Activated T-helper 2 cell treated with anti-CD3 and anti-CD28 coated beads, Interferon-gamma antibody, Interleukin-2, Interleukin-4, amounts not matched to agents 10 μg/mL and 5 μg/mL and 100 μg/mL, durations not matched to agents 14 hours and 24 hours and 36 hours (primary cell): ENCODE measurements at places on chromosomes 11 and 22.

GRCh38 chr11:114123692-114124330 is 64.3 kb downstream of the ZBTB16 start:
- H3K27ac ChIP-seq, result no peak overlapping the region
- H3K4me1 ChIP-seq, result no peaks in the 10 kb centered on the region
- DNase-seq, result no peak
- H3K27me3 ChIP-seq, result peaks cover 26% of the 10 kb centered on the region
- H3K36me3 ChIP-seq, result no peaks in the 10 kb centered on the region

GRCh38 chr22:37631448-37632173 is 7.9 kb upstream of the SH3BP1 start:
- DNase-seq, result no peak
- peak overlapping the region; percentile 64 for H3K27ac ChIP-seq
- H3K4me3 ChIP-seq, result no peak overlapping the region
- H3K27me3 ChIP-seq, result no peaks in the 10 kb centered on the region
- H3K4me1 ChIP-seq, result peaks cover 34% of the 10 kb centered on the region
- H3K36me3 ChIP-seq, result peaks cover 8% of the 10 kb centered on the region

- no peak overlapping the region for H3K4me3 ChIP-seq
These were observed 21.4 kb upstream of the TUB start for GRCh38 chr11:8059571-8060011.

DNA sequence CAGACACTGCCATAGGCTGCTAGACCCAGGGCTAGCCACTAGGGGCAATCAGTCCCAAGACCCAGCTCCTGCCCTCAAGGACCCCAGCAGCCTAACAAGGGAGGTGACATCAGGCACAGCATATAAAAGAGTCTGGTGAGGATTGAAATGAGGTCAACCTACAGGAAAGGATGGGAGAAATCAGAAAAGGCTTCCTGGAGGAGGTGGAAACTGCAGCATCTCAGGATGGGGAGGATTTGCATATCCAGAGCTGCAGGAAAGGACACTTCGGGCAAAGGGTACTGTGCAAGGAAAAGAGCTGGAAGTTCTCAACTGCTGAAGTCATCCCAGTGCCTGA is 2.9 kb upstream of the ARFGAP2 start:
- peaks cover 21% of the 10 kb centered on the region for H3K4me1 ChIP-seq
- H3K4me3 ChIP-seq, result no peak overlapping the region
- H3K36me3 ChIP-seq, result peaks cover 12% of the 10 kb centered on the region
- DNase-seq, result no peak

DNA sequence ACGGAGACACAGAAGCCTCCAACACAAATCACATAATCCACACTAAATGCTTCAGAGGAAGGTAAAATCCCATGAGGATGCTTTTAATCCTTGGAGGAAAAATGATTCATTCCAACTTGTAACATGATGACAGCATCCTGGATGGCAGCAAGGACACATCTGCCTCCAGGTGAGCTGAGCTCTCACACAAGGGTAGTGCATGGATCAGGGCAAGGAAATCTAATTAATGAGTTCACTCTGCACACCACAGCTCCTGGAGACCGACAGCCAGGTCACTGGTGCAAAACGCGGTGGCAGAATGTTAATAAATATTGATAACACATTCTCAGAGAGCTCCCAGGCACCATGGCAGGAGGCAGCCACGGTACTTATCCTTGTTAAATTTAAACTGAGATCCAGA is 40.3 kb upstream of the CYP2D6 start:
- peaks cover 40% of the 10 kb centered on the region for H3K36me3 ChIP-seq
- H3K27ac ChIP-seq, result no peak overlapping the region
- DNase-seq, result no peak

GRCh38 chr11:105991888-105992287 is 30.2 kb downstream of the MSANTD4 start:
- no peak for DNase-seq
- no peak overlapping the region for H3K27ac ChIP-seq
- H3K36me3 ChIP-seq, result peaks cover 13% of the 10 kb centered on the region
- no peak overlapping the region for H3K4me3 ChIP-seq
- H3K4me1 ChIP-seq, result no peaks in the 10 kb centered on the region

- H3K36me3 ChIP-seq, result peaks cover 20% of the 10 kb centered on the region
- H3K4me1 ChIP-seq, result peaks cover 36% of the 10 kb centered on the region
- no peak overlapping the region for H3K27ac ChIP-seq
- H3K4me3 ChIP-seq, result no peak overlapping the region
These were observed 11.2 kb downstream of the UBASH3B start for GRCh38 chr11:122666743-122667142.
